ENCODE measurements at places on chromosomes 12 and 14.

GRCh38 chr14:75247286-75247922, 31.2 kb upstream of the FOS start:
- peak; percentile 71 for DNase-seq
- H3K4me3 ChIP-seq: peak overlapping the region; percentile 50
- H3K4me1 ChIP-seq: peaks cover 47% of the 10 kb centered on the region
- peak overlapping the region; percentile 66 for H3K27ac ChIP-seq
- H3K27me3 ChIP-seq: peaks cover 31% of the 10 kb centered on the region
- H3K36me3 ChIP-seq: no peaks in the 10 kb centered on the region

DNA sequence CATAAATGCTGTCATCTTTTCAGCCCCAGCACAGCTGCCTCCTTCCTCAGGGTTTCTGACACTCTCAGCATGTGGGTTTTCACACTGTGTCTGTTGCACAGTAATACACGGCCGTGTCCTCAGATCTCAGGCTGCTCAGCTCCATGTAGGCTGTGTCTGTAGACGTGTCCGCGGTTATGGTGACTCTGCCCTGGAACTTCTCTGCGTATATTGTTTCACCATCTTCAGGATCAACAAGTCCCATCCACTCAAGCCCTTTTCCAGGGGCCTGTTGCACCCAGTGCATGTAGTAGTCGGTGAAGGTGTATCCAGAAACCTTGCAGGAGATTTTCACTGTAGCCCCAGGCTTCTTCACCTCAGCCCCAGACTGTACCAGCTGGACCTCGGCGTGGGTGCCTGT, 1210.6 kb downstream of the TMEM121 start:
- no peaks in the 10 kb centered on the region for H3K36me3 ChIP-seq
- H3K4me3 ChIP-seq: no peak overlapping the region
- DNase-seq: no peak
- H3K27me3 ChIP-seq: peaks cover 2% of the 10 kb centered on the region

- no peak for DNase-seq
- peaks cover 31% of the 10 kb centered on the region for H3K4me1 ChIP-seq
- H3K27me3 ChIP-seq: peaks cover 7% of the 10 kb centered on the region
- no peak overlapping the region for H3K27ac ChIP-seq
- H3K4me3 ChIP-seq: no peak overlapping the region
These were observed 2.1 kb upstream of the SLC11A2 start for GRCh38 chr12:51028126-51028812.

GRCh38 chr14:95227279-95227860, 70.0 kb upstream of the DICER1 start:
- no peaks in the 10 kb centered on the region for H3K36me3 ChIP-seq
- H3K4me1 ChIP-seq: no peaks in the 10 kb centered on the region
- H3K4me3 ChIP-seq: no peak overlapping the region
- no peak for DNase-seq
- H3K27me3 ChIP-seq: no peaks in the 10 kb centered on the region

DNA sequence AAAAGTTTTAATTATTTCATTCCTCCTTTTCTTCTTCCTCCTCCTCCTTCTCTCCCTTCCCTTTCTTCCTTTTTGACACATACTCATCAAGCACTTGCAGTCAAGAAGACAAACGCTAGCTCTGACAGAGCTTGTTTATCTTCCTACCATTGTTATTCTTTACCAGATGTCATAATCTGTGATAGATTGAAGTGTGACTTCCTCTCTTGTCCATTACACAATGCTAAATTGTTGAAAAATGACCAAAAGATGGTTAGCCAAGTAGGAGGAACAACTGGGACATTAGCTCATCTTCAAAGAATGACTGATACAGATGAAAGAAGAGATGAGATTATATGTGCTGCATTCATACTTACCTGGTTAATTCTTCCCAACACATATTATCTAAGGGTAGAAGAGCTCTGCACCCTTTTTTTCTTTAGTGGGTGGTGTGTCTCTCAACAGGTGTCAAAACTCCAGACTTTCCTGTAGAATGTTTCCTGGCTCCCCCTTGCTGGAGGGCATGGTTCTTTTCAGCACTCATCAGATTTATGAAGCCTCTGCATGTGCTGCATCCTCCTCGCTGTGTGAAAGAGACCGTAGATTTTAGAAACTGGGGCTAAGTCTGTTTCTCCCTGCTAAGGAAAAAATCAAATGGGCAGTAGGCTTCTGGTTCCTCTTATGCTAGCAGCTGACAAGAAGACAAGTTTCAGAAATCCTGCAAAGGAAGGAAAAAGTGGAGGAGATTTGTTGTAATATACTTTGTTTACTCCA, 147.1 kb downstream of the TMX1 start:
- no peaks in the 10 kb centered on the region for H3K36me3 ChIP-seq
- DNase-seq: no peak
- peaks cover 19% of the 10 kb centered on the region for H3K27me3 ChIP-seq
- H3K4me3 ChIP-seq: no peak overlapping the region
- no peak overlapping the region for H3K27ac ChIP-seq

DNA sequence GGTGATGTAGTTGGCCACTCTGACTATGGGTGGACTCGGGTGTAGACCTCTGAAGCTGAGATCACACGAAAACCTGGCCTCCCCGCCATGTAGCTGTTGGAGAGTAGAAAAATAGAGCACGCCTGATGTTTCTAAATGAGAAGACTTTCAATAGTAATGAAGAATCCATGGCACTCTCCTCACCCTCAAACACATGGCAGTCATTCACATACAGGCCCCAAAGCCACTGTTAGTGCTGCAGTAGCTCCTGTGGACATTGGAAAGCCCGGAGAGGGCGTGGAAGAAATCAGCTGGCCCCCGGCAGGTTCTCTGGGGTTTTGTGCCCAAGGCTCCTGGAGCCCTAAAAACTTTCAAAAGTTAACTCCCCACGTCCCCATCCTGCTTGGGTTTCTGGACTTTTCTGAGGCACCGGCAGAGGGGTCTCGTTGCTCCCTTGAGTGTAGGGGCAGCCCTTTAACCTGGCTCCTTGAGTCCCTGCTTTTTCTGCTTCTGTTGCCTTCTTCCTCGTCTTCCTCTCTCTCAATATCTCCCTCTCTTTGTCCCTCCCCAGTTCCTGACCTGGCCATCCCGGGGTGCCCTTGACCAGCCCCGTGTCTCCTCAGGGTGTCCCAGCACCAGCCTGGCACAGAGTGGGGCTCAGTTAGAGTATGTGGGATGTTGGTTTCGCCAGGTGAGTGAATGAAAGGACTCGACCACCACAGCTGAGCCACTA, 8.3 kb downstream of the MEG3 start:
- H3K36me3 ChIP-seq: no peaks in the 10 kb centered on the region
- H3K27me3 ChIP-seq: no peaks in the 10 kb centered on the region
- no peaks in the 10 kb centered on the region for H3K4me1 ChIP-seq
- H3K4me3 ChIP-seq: no peak overlapping the region

DNA sequence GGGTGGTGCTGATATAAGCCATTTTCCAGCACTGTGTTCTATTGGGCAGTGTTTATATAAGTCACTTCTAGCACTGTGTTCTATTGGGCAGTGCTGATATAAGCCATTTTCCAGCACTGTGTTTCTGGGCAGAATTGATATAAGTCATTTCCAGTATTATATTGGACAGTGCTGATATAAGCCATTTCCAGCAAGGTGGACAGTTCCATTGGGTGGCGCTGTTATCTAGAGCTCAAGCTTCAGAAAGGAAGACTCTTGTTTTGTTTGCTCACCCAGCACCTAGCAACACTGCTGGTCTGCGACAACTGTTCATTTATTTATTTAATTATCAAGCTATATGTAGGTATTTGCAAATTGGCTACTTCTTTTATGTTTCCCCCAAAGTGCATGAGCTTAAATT, 690.3 kb downstream of the AACS start:
- H3K27ac ChIP-seq: no peak overlapping the region
- H3K4me3 ChIP-seq: no peak overlapping the region
- no peaks in the 10 kb centered on the region for H3K27me3 ChIP-seq
- no peaks in the 10 kb centered on the region for H3K36me3 ChIP-seq

- peaks cover 85% of the 10 kb centered on the region for H3K27me3 ChIP-seq
- peaks cover 9% of the 10 kb centered on the region for H3K4me1 ChIP-seq
- no peak overlapping the region for H3K27ac ChIP-seq
- no peaks in the 10 kb centered on the region for H3K36me3 ChIP-seq
- DNase-seq: no peak
These were observed 2.0 kb downstream of the PTHLH start for GRCh38 chr12:27970401-27971120.

GRCh38 chr12:108816652-108817335, 40.6 kb downstream of the SSH1 start:
- H3K4me3 ChIP-seq: no peak overlapping the region
- DNase-seq: no peak
- peaks cover 16% of the 10 kb centered on the region for H3K4me1 ChIP-seq
- no peak overlapping the region for H3K27ac ChIP-seq

DNA sequence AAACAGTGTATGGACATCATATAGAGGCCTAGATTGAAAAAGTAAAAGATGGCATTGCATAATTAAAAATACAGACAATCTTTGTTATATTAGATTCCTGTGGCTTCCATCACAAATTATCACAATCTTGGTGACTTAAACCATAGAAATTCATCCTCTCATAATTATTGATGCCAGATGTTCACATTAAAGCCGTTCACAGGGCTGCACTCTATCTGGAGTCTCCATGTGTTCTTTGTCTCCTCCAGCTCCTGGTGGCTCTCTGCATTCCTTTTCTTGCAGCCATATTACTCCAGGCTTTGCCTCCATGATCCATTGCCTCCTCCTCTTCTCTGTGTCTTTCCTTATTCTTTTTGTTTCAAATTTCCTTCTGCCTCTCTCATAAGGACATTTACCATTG, 875.7 kb upstream of the USP15 start:
- no peak overlapping the region for H3K27ac ChIP-seq
- H3K4me1 ChIP-seq: no peaks in the 10 kb centered on the region
- H3K36me3 ChIP-seq: no peaks in the 10 kb centered on the region
- H3K4me3 ChIP-seq: no peak overlapping the region

DNA sequence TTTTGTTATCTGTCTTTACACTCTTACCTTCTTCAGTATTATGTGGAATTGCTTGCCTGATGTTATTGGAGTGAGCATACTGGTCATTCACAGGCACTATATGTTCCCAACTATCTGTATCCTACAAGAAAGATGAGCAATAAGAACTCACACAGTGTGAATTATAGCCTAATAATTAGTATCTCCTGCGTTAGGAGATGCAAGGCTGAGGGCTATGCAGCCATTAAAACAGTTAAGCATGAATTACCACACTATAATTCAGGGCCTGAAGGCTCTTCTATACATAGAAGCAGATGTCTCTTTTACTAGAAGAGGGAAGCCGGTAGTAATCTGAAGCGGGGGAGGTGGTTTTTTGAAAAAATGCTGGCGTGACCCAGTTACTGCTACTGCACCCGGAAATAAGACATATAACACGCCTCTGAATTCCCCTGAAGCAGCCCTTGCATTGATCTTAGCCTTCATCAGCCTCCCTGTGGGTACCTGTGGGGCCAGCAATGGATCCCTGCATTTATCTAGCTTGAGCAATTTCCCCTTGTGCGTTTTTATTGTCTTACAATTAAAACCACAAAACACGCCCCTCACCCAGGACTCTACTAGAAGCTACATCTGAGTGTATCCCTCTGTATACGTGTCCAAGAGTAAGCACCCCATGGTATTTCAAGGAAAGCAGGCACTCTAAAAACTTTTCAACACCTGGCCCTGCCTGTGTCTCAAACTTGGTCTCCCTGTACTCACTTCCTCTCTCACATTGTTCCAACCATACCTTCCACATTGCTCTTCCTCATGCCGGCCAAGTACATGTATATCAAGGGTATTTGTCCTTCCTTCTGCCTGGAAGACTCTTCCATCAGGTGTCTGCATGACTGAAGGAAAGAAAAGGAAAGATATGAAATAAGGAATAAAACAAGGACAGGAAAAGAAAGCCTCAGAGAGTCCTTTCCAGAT, 210.9 kb upstream of the ARID2 start:
- peak overlapping the region; percentile 0 for H3K4me3 ChIP-seq
- DNase-seq: peak; percentile 18
- H3K27ac ChIP-seq: peak overlapping the region; percentile 66
- peaks cover 11% of the 10 kb centered on the region for H3K4me1 ChIP-seq
- H3K36me3 ChIP-seq: no peaks in the 10 kb centered on the region
- no peaks in the 10 kb centered on the region for H3K27me3 ChIP-seq
